Activated T-cell treated with anti-CD3 and anti-CD28 coated beads for 24 hours (primary cell): ENCODE measurements at places on chromosomes 4 and X.

DNA sequence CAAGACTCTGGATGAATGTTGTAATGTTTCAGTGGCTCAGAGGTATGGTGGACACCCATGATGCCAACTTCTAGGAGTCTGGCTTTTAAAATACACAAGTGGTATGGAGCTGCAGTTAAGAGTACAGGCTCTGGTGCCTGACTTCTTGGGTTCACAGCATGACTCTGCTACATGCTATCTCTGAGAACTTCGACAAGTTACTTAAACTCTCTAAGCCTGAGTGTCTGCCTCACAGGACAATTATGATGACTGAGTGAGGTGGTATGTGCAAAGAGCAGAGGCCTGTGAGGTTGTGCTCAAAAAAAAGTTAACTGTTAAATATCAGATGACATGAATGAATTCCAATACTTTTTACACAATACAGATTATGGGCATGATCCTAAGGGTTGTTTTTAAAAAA is 90.9 kb upstream of the SRD5A3 start:
- DNase-seq, result no peak

DNA sequence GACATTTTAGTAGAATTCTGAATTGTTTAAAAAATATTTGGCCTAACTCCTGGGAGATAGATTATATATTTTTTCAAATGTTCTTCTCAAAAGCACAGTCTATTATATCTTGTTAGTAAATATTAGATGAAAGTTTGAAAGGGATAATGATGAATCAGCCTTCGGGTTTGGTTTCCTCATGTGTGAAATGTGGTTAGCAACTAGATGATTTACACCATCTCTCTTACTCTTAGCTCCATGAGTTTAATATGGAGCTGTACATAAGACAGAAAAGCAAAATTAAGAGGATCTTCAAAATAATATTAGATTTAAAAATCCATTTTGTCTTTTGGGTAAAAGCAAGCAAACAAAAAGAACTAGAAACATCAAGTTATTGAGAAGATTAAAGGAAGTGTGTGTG is 120.8 kb upstream of the SFRP2 start:
- no peak for DNase-seq

DNA sequence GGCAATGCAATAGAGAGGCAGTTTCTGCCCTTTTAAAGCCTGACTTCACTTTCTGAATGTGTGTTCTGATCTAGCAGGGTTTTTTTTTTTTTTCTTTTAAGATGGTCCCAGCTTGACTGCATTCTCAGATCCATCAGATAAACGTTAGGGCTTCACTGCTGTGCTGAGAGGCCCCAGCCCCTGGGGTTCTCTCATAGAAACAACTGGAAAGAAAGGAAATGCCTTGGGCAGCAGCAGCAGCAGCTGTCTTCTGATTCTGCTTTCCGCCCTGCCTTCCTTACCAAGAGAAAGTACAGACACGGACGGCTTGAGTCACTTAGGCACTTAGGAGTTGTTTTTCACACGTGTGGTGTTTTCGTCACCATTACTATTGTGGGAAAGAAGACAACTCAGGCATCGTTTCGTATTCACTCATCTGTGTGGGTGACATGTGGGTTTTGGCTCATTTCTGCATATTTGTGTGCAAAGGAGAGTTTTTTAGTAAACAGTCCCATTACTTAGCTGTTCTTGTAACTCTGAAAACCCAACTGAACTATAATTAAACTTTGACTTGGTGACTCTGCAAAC is 172.0 kb downstream of the PTTG2 start:
- peak; percentile 78 for DNase-seq

- DNase-seq, result no peak
Measured at GRCh38 chr4:102390438-102390837, 45.2 kb upstream of the SLC39A8 start.

GRCh38 chr4:187606581-187606980 is 389.0 kb upstream of the ZFP42 start:
- no peak for DNase-seq

DNA sequence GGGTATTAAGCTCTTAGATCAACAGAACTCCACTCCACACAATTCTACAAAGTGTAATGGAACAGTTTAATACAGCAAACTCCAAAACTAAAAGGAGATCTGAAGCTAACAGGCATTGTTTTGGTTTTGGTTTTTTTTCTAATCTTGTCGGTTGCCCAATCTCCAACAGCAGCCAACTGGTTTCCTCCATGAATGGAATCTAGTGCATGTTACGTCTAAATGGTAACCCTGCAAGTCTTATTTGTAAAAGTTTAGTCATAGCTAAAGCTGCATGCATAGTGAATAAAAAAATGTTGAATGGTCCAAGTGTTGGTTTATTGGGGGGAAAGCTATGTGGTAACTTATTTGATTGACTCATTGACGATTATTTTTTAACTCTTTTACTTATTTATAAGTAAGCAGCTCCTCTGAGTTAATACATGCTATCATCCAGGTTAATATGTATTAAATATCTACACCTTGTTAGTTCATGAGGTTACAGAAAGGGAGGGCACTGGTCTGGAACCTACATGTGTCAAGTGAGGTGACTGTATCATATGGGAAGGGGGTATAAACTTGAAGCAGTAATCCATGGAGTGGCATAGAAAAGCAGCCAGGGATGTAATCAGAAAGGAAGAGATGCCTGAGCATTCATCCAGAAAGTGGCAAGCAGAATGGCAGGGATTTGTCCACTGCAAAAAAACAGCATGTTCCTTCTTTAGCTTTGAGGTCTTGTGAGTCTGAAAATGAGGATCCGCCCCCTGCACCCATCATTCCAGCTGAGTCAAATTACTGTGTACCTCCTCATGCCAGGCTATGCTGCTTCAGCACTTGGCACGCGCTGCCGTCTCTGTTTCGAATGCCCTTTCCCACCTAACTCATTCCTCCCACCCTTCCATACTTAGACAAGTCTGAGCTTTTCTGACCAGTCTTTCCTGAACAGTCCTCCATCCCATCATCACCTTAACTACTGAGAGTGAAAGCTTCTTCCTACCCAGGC is 81.7 kb downstream of the PDGFC start:
- no peak for DNase-seq

DNA sequence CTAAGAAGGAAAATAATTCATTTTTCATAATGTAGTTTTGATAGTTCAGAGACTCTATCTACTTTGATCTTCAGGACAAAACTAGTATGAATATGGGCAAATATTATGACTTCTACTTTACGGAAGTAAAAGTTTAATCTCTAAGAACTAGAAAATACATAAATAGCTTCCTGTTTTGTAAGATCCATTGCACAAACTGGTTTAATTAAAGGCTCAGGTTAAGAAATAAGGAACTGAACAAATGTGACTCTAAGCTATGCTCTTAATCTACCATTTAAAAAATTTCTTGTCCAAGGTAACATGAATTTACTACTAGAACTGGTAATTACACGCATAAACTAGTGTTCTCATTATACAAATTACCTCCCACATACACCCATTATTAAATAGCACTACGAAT is 360.6 kb downstream of the INPP4B start:
- DNase-seq, result no peak

DNA sequence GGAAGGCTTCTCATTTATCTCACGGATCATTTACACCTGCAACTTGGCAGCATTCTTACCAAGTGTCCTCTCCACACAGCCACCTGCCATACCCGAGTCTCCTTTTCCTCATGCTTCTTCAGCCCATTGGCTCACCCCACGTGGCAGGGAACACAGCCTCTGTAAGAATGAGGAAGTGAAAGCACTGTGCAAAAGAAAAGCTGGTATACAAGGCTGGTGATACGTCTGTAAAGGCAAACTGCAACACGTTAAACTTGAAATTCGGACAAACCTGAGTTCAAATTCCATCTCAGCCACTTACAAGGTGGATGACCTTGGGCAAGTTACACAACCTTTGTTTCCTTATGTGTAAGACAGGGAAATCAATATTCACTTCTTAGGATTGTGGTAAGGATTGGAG is 164.0 kb upstream of the RASGEF1B start:
- DNase-seq, result no peak

GRCh38 chr4:39047681-39048080 is 14.4 kb upstream of the KLHL5 start:
- DNase-seq, result no peak

DNA sequence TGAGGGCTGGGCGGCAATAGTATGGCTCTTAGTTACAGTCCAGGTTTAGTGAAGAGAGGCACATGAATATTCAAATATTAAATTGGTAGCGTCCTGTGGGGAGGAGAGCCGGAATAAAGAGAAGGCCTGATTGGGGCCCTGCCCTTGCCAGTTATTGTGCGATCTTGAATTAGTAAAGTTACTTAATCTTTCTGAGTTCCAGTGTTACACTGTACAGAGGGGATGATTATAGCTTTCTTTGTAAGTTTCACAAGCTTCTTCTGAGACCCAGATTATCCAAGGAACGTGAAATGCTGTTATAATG is 1.2 kb downstream of the METAP1 start:
- DNase-seq, result no peak

GRCh38 chr4:88757067-88757466 is 59.4 kb upstream of the NAP1L5 start:
- DNase-seq, result no peak

GRCh38 chr4:56080384-56080783 is 131.6 kb downstream of the CEP135 start:
- DNase-seq, result no peak

DNA sequence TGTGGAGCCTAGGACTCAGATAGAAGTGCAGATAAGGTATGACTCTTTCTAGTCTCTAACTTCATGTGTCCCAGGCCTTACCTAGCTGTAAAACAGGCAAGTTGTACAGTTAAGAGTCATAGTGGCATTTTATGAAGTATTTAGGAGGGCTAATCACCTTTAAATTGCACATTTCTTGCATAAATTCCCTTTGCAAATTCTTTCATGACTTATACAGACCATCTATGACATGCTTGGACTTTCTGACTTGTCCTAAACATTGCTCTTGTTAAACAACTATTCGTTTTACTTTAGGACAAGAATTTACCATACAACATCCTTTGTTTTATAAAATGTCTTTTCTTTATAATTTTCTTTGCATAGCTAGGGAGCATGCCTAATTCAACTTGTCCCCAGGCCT is 7.8 kb upstream of the RRAGB start:
- DNase-seq, result no peak

DNA sequence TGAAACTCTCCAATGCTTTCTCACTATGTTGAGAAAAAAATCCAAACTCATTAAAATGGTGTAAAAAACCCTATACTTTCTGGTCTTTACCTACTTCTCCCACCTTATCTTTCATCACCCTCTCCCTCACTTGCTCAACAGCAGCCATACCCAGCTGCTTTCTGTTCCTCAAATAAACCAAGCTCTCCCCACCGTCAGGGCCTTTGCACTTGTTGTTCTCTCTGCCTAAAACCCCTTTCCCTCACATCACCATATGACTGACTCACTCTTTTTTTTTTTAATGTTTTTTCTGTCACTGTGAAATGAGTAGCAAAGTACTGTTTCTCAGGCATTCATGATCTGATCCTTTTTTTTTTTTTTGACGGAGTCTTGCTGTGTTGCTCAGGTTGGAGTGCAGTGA is 122.3 kb upstream of the TMEM164 start:
- no peak for DNase-seq

- DNase-seq, result no peak
Measured at GRCh38 chrX:105565856-105566255, 256.5 kb upstream of the NRK start.

DNA sequence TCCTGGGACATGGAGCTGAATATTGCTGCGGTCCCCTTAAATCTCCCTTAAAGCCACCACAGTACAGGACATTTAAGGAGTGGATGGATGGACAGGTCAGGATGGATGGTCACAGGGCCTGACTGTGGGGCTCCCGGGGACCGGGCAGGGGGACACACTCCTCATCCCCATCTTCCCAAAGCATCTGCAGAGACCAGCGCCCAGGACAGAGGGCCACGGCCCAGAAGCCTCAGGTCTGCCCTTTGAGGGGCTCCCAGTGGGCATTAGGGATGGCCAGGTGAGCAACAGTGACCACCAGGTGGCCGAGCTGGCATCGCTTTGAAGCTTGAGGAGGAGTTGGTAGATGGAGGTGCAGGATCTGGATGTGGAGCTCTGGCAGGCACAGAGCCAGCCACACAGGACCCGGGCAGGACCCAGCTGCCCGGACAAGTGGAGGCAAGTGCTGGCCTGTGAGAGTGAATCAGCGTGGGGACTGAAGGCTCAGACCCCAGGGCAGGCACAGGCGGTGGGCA is 51.4 kb downstream of the ABLIM2 start:
- no peak for DNase-seq

- DNase-seq, result no peak
Measured at GRCh38 chr4:176440698-176441097, 120.9 kb downstream of the SPCS3 start.

GRCh38 chr4:185945906-185946305 is 123.0 kb upstream of the TLR3 start:
- DNase-seq, result no peak
